ENCODE measurements at places on chromosomes 4 and X. TPM values are rescaled to one million over a fixed set of nuclear protein-coding genes. Genes with fewer than 3 reads are reported as not detected.

DNA sequence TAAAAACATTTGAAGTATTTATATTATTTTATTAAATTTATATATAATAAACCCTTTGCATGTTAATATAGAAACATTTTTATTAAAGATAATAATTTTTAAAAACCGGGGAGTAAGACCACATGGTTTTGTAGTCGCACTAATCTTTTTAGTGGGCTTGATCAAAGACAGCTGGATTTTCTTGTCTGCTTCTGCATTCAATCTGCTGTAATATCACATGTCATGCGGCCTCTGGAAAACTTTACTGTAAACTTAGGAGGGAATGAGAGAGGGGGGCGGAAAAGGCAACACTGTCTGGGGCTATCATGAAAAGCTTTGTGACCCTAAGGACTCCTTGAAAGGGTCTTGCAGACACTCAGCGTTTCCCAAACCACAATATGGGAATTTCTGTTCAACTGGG is 62.8 kb upstream of the NLGN4X start:
- DNase-seq, result no peak

- DNase-seq, result no peak
Observed at GRCh38 chr4:53520116-53520515, 71.2 kb downstream of the LNX1 start.

DNA sequence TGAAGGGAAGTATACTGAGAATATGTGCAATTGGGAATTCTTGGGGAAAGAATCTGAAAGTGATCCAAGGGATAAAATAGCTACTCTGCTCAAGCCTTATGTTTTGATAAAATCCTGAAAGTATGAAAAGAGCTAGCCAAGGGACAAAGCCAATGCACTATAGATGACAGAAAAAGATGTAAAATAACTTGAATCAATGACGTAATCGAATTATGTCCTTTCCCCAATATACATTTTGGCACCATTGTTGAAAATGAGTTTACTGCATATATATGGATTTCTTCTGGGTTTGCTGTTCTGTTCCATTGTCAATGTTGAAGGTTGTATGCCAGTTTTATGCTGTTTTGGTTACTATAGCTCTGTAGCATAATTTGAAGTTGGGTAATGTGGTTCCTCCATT is 407.3 kb downstream of the DCAF12L2 start:
- no peak for DNase-seq

The GPR119 gene
- polyA plus RNA-seq, result not detected

The RASGEF1B gene
- polyA plus RNA-seq, result 14.1 TPM

Data from right renal pelvis (tissue), 4 donors.